Stimulated activated CD4-positive, alpha-beta T cell treated with anti-CD3 and anti-CD28 coated beads, TNF-alpha, amount 100 ng/mL, for 1 hour (primary cell): ENCODE measurements at places on chromosomes 13 and 19.

- no peak for DNase-seq
Measured at GRCh38 chr19:10788146-10788545, 47.9 kb downstream of the TMED1 start.

- no peak for DNase-seq
Measured at GRCh38 chr13:96481482-96481881, 391.6 kb downstream of the HS6ST3 start.

- no peak for DNase-seq
Measured at GRCh38 chr13:39510316-39510695, 92.7 kb downstream of the LHFPL6 start.

DNA sequence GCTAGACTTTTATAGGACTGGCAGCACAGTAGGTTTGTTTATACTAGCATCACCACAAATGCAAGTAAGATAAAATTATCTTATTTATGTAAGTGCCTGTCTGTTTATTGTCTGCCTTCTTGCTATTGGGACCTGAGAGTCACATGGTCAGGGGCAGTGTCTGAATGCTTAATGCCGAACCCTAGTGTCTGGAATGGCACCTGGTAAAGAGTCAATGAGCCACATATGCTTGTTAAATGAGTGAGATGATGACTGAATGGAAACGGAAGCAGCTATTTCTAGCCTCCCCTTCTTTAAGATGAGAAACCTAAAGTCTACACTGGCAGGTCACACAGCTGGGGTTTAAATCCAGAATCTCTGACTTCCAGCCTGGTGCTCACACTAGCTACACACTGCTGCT is 92.2 kb downstream of the STOML3 start:
- no peak for DNase-seq

GRCh38 chr19:992670-993055 is 7.6 kb upstream of the GRIN3B start:
- DNase-seq: no peak

- no peak for DNase-seq
Measured at GRCh38 chr19:43983544-43983911, 460 bp upstream of the ZNF155 start.
